ENCODE measurements at places on chromosomes 12 and 14.

GRCh38 chr12:5096241-5096924, 52.7 kb downstream of the KCNA5 start:
- no peak for DNase-seq

- DNase-seq, result no peak
Measured at GRCh38 chr12:106947461-106947860, 8.2 kb upstream of the TMEM263 start.

GRCh38 chr12:26499979-26500640, 304.7 kb downstream of the SSPN start:
- DNase-seq, result no peak

DNA sequence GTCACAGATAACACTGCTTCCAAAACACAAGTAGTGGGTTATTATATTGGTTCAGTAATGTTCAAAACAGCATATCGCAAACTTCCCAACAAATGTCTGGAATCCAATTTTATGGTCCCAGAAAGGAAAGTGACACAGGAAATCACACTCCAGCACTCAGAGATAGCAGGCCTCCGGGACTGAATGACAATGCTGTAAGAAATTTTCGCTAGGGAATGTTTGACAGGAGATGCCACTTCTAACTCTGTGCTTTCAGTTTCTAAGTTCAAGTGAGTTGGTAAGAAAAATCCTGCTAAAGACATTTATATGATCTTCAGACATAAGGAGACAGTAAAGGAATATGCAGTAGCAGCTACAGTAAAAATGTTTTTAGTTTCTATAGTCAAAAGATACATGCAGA, 93.2 kb downstream of the SLC2A13 start:
- DNase-seq, result no peak

GRCh38 chr14:104473649-104474494, 105.7 kb upstream of the C14orf180 start:
- DNase-seq, result no peak

DNA sequence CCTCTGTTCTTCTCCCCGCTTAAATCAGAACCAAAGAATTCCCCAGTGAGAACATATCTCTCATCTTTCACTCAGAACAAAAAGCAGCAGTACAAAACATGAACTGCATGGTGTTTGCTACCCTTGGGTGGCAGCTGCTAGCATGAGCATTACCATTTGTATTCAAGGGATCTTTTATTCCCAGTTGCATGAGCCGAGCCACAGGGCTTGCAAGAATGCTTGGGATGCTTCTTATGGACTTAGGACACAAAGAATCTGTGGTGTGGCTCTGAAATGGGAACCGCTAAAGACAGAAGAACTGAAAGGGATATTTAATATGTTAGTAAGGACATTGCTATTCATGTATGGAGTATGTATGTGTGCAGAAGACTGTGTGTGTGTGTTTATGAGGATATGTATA, 190.6 kb downstream of the TMX1 start:
- DNase-seq, result no peak

- no peak for DNase-seq
Measured at GRCh38 chr12:15336768-15337553, 14.7 kb downstream of the PTPRO start.

DNA sequence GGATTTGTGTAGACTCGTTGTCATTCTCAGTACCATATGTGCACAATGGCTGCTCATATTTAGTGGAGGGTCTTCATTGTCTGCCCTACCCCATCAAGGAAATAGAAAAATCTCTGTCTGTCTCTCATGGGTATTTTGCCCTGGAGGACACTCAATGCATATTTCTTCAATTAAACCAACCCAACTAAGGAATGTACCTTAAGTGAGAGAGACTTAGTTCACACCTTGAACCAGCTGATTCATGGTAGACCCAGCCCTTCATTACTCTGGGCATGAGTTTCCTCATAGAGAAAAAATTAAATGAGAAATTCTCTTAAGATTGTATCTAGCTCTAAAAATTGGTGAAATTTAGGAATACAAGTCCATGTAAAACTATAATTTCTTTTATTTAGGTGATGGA, 107.1 kb upstream of the PLEKHG7 start:
- DNase-seq, result no peak

DNA sequence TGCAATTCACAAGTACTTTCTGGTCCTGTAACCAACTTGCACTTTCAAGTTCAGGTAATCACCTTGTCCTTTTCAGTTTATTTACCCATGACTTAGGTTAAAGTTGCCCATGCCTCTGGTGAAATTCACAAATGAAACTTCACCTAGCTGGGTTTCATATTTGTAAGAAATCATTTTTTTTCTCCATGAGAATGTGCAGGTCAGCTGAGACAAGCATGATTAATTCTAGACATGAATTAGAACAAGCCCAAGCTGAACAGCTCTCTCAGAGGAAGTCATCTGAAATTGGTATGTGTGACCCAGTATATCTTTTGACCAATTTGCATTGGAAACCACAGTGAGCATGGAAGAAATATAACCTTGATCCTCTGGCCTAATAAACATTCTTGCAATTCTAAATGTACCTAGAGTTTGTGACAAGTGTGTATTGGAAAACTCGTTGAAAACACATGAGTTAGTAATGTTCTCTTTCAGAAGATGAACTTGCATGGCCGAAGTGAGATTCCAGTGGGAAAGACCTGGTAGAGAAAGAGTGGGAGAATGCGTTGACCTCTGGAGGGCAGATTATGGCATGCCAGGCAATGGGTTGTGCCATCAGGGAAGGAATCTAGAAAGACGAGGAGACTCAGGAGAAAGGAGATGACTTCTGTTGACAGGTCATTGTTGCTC, 486.5 kb downstream of the ZFP36L1 start:
- no peak for DNase-seq

GRCh38 chr14:52701223-52701622, 5.8 kb upstream of the PSMC6 start:
- DNase-seq, result no peak

GRCh38 chr14:68944162-68944561, 34.9 kb downstream of the ACTN1 start:
- no peak for DNase-seq
